Fibroblast of skin of left quadriceps (primary cell): ENCODE measurements at places on chromosomes 16 and 17.

GRCh38 chr17:21774263-21774662 lies 81.9 kb downstream of the KCNJ18 start:
- no peak for DNase-seq

GRCh38 chr17:20733923-20734322 lies 154.4 kb downstream of the CDRT15L2 start:
- no peak for DNase-seq

- DNase-seq: no peak
Observed at GRCh38 chr16:51143196-51143977, 7.7 kb downstream of the SALL1 start.

DNA sequence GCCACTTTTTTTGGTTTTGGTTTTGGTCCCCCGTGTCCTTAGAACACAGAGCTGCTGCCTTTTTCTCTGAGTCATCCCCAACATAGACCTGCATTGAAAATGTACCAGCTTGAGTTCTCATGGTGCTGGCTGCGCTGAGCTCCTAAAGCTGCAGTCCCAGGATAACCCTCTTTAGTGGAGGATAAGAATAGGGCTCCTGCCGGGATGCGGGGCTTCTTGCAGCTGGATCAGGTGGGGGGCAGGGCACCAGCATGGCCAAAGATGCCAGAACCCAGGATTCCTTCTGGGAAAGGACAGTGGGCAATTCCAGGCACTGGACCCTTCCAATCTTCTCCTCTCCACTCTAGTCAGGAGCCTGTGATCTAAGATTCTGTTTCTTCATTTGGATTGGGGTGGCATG lies 8.3 kb upstream of the CLUH start:
- DNase-seq: no peak

DNA sequence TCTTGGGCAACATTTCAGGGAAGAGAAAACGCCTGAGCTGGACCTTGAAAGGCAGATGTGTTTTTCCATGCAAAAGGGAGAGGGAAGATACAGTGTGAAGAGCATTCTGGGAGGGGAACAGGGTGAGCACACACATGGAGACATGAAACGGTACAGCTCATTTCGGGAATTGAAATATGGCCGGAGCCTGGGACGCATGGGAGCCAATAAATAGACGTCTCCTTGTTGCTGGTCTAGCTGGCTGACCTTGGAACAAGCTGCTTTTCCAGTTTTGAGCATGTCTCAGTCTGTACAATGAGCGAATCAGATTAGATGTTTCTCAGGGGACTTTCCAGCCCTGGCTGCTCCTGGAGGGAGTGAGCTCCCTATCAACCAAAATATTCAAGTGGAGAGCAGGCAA lies 63.6 kb downstream of the ASIC2 start:
- no peak for DNase-seq
